ENCODE measurements at places on chromosomes 5 and 9.

GRCh38 chr5:44845777-44846176, 37.0 kb downstream of the MRPS30 start:
- no peak for DNase-seq
- H3K4me1 ChIP-seq, result no peaks in the 10 kb centered on the region
- no peaks in the 10 kb centered on the region for H3K36me3 ChIP-seq
- no peak overlapping the region for H3K4me3 ChIP-seq
- H3K27ac ChIP-seq, result no peak overlapping the region
- H3K27me3 ChIP-seq, result no peaks in the 10 kb centered on the region

GRCh38 chr5:40746703-40747102, 9.1 kb downstream of the TTC33 start:
- H3K4me3 ChIP-seq, result no peak overlapping the region
- peaks cover 32% of the 10 kb centered on the region for H3K4me1 ChIP-seq
- H3K27me3 ChIP-seq, result no peaks in the 10 kb centered on the region
- no peak for DNase-seq
- H3K36me3 ChIP-seq, result peaks cover 19% of the 10 kb centered on the region
- no peak overlapping the region for H3K27ac ChIP-seq

DNA sequence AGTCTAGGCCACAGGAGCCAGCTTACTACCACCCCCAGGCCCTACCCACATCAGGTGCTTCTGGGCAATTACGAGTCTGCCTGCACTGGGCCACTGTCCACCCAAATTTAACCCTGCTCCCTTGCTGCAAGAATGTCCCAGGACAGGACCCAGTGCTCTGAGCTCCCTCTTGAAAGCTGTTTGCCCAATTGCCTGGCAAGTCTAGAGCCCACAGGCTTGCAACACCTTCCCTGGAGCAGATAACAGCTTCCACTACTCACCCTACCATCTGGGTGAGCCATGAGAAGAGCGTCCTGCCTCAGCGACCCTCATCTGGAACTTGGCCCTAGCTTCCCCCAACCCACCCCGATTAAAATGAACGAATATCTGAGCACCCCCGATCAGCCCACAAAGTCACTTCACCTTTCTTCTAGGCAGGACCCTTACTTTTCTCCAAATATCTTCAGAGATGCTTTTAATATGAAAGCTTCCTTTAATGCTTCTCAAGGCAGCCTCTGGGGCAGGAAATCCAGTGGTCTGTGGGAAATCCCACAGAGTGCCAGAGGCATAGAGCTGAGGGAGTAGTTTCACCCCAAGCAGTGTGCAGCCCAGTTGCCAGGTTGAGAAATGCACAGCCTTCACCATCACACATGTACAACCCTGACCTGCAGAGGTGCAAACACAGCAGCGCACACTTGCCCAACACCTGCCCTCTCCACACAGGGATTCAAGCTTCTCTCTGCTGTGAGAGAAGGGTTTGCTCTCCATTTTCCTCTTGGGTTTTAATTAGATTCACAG, 10.6 kb downstream of the ACSL6 start:
- no peak overlapping the region for H3K4me3 ChIP-seq
- H3K4me1 ChIP-seq, result peaks cover 47% of the 10 kb centered on the region
- DNase-seq, result peak; percentile 62
- no peak overlapping the region for H3K27ac ChIP-seq
- H3K36me3 ChIP-seq, result no peaks in the 10 kb centered on the region

- H3K27ac ChIP-seq, result no peak overlapping the region
- H3K27me3 ChIP-seq, result no peaks in the 10 kb centered on the region
- no peaks in the 10 kb centered on the region for H3K36me3 ChIP-seq
- no peak for DNase-seq
- no peaks in the 10 kb centered on the region for H3K4me1 ChIP-seq
Observed at GRCh38 chr9:117097761-117098160, 317.1 kb downstream of the ASTN2 start.
